Activated T-cell treated with anti-CD3 and anti-CD28 coated beads for 1 hour (primary cell): ENCODE measurements at places on chromosomes 2 and 18.

DNA sequence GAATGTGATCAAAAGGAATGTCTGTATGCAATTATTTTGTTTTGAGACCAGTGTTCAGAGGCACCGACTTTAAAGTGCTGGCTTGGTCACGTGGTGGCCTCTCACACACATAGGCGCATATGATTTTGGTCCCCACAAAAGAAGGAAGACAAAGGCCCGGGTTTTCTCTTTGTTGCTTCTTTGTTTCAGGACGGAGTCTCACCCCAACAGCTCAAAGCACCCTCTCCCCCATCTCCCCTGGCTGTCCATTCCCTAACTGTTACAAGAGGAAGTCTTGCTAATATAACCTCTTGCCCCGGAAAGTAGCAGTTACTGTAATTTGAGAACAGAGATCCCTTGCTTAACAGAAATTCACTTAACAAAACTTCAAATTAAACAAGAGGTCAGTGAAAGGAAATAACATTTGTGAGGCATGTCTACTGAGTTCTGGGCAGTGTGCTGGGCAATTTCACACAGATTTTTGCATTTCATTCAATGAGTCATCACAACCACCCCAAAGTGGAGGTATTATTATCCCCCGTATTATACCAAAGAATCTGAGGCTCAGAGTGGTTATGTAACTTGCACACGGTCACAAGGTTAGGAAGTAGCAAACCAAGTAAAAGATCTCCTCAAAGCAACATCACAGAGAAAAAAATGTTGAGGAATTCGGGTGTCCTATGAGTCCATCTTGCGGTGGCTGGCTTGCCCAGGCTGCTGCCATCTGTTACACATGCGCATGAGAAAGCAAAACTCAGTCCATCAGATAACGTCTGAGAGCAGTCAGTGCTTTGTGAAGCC is 75.8 kb downstream of the SDC1 start:
- DNase-seq = no peak

DNA sequence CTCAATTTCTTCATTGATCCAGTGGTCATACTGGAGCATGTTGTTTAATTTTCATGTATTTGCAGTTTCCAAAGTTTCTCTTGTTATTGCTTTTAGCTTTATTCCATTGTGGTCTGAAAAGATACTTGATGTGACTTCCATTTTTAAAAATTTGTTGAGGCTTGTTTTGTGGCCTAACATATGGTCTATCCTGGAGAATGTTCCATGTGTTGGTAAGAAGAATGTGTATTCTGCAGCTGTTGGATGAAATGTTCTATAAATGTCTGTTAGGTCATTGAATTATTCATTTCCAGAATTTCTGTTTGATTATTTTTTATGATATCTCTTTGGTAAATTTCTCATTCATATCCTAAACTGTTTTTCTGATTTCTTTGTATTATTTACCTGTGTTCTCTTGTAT is 139.8 kb upstream of the THUMPD2 start:
- no peak for DNase-seq

- no peak for DNase-seq
Observed at GRCh38 chr2:215888680-215889079, 124.7 kb downstream of the MREG start.

DNA sequence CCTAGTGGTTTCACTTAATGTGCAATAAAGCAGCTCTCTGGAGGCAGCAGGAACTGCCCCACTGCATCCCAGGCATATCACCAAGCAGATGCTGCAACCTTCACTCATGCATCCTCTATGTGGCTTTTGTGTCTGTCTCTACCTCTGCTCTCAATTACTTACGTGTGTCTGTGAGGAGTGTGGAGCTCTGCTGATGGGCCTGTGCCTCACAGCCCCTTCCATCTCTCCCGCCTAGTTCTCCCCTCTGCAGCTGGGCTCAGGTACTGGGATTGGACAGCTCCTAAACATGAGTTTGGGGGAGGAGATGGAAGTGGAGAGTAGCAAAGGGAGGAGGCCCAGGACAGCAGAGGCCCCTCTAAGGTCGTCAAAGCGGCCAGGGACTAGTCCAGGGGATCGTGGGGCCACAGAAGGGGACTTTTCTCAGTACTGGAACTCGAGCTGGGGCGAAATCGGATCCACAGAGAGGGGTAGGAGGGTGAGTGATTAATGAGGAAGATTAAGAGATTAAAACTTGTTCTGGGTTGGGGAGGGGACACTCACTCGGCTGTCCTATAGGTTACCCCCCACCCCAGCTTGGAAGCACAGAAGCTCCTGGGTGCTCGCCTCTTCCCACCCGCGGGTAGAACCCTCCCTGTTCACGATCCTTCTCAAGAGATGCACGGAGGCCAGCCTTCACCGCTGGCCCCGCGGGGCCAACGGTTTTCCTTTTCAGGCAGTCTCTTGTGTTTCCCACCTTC is 2.1 kb upstream of the LBX2 start:
- no peak for DNase-seq

- no peak for DNase-seq
Observed at GRCh38 chr2:173851141-173851641, 114.0 kb downstream of the SP3 start.

DNA sequence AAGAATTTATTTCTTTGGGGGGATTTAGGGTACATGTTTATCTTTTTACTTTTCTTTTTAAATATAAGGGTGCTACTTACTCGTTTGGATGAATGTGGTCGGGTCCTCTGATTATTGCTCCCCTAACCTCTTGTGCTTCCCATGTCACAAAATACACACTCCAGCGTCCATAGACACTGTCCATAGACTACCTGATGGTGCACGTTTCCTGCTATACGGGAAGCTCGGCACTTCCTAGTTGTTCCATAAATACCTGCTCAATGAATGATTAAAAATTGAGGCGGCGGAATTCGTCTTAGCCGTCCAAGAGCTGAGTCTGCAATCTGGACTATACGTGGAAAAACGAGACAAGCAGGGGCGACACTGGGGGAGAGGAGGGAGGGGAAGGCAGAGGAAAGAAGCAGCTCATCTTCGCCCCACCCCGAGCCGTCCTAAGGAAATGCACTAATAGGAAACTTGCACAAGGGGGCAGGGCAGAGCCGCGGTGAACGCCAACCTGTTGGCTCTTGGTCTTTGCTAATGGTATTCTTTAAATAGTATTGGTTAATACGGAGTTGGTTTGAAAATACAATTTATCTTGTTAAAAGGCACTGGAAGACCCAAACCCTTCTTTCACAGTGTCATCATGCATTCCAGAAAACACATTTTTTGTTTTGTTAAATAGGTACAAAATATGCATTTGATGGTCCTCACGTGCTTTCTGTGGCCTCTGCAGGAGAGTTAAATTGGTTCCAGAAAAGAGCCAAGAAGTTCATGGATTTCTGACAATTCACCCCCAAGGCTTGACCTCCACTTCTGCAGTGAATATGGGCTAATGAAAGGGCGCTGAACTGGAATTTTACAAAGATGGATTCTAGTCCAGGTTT is 73.0 kb upstream of the KCTD1 start:
- no peak for DNase-seq

GRCh38 chr2:175457895-175458448 is 276.5 kb upstream of the ATP5MC3 start:
- no peak for DNase-seq

DNA sequence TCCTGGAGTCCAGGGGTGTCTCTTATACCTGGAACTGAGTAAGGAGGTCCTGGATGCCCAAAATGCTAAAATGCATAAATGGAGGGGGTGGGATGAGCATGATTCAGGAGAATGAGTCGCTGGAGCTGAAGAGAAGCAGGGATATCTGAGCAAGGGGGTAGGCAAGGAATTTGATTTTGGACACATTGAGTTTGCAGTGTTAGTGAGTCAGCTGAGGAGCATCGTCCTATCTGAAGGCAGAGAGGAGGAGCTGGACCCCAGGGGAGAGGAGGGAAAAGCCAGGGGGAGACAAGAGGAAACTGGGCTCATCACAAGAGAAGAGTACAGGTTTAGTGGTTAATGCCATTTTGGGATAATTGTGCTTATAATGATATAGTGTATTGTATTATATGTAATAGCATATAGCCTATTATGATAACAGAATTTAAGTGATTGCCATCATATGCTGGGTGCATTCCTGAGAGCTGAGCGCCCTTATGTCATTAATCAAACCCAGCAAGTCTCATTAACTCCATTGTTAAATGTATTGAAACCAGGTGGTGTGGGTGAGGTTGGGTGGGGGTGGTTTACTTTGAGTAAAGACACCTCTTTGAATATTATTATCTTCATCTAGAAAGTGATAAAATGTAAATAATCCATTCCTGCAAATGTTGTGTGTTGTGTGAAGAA is 12.4 kb downstream of the EHD3 start:
- no peak for DNase-seq

DNA sequence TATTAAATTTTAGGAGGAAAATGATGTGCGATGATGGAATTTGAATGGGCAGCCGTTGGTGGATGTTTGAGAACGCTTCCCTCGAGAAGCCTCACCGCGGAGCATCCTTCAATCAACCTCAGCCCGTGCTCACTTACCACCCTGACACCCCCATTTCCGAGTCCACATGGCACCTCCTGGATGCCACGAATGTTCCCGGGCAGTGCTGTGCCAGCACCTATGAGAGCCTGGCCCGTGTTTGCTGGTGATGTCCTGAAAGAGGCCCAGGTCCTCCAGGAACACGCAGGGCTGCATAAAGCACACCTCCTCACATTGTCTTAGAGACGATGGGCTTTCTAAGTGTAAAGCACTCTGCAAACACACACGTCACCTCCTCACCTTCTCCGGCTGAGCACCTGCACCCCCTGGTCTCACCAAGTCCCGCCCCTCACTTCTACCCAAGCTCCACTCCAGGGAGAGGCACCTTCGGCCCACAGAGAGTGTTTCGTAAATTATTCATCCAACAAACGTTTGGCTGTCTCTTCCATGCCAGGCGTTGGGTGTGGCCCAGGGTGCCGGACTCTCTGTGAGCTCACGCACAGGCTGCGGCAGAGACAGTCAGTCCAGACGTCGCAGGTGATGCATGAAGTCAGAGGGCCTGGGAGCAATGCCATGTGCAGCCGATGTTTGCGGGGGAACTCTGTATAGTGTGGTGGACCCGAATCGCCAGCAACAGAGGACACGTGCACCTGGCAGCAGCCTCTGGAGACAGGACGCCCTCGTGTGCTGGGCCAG is 150.0 kb downstream of the TPO start:
- DNase-seq = no peak

- no peak for DNase-seq
Observed at GRCh38 chr2:239512054-239512453, 111.2 kb upstream of the HDAC4 start.

- DNase-seq = no peak
Observed at GRCh38 chr2:234083572-234084348, 33.3 kb downstream of the SPP2 start.

- DNase-seq = no peak
Observed at GRCh38 chr2:64675860-64676259, 22.1 kb upstream of the SERTAD2 start.

- DNase-seq = no peak
Observed at GRCh38 chr2:13770279-13770678, 862.2 kb upstream of the LRATD1 start.

DNA sequence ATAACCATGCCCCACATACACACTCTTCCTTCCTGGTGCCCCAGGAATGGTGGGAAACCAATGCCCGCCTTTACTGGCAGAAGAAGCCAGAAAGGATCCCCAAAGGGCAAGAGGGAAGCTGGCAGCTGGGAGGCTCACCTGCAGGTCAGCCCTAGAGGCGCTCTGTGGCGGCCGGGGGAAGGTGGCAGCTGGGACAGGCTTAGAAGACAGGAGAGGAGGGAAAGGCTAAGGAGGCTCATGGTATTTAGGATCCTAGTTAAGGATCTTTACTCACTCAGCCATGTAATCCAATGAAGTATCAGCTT is 23.8 kb downstream of the ADRA2B start:
- DNase-seq = no peak

- DNase-seq = no peak
Observed at GRCh38 chr18:48186131-48186766, 222.9 kb downstream of the ZBTB7C start.

- no peak for DNase-seq
Observed at GRCh38 chr2:224711381-224711780, 4.8 kb downstream of the CCDC195 start.

- DNase-seq = no peak
Observed at GRCh38 chr2:54454548-54455130, 1.5 kb upstream of the SPTBN1 start.

DNA sequence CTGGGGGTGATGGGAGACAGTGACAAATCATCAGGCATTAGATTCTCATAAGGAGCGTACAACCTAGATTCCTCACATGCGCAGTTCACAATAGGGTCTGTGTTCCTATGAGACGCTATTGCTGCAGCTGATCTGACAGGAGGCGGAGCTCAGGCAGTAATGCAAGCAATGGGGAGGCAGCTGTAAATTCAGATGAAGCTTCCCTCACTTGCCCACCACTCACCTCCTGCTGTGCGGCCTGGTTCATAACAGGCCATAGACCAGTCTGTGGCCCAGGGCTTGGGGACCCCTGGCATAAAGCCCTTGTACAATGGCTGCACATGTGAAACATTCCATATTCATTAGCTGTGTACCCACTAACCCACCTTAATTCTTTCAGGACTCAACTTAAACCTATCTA is 18.0 kb downstream of the NMUR1 start:
- DNase-seq = no peak

- DNase-seq = no peak
Observed at GRCh38 chr18:33291539-33291938, 149.0 kb downstream of the CCDC178 start.

- DNase-seq = no peak
Observed at GRCh38 chr2:65464604-65465003, 32.2 kb upstream of the SPRED2 start.

GRCh38 chr18:41973983-41974382 is 18.9 kb downstream of the PIK3C3 start:
- no peak for DNase-seq

GRCh38 chr2:10330700-10331026 is 28.0 kb downstream of the HPCAL1 start:
- no peak for DNase-seq

- no peak for DNase-seq
Observed at GRCh38 chr2:157874997-157875640, 1.0 kb downstream of the ACVR1 start.

DNA sequence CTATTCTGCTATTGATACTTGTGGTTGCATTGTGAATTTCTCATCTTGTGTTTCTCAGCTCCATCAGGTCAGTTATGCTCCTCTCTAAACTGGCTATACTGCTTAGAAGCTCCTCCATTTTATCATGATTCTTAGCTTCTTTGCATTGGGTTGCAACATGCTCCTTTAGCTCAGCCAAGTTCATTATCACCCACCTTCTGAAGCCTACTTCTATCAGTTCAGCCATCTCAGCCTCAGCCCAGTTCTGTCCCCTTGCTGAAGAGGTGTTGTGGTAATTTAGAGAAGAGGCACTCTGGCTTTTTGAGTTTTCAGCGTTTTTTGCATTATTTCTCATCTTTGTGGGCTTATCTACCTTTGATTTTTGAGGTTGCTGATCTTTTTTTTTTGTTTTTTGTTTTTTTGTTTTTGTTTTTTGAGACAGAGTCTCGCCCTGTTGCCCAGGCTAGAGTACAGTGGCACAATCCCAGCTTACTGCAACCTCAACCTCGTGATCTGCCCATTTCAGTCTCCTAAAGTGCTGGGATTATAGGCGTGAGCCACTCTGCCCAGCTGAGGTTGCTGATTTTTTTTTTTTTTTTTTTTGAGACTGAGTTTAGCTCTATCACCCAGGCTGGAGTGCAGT is 36.0 kb downstream of the ANKRD12 start:
- DNase-seq = no peak

- DNase-seq = no peak
Observed at GRCh38 chr2:63008838-63009237, 41.8 kb upstream of the OTX1 start.
